NCI-H2029 treated with DMSO at 0.1 percent for 48 hours (cell line): ENCODE measurements at places on chromosomes 1 and 21.

DNA sequence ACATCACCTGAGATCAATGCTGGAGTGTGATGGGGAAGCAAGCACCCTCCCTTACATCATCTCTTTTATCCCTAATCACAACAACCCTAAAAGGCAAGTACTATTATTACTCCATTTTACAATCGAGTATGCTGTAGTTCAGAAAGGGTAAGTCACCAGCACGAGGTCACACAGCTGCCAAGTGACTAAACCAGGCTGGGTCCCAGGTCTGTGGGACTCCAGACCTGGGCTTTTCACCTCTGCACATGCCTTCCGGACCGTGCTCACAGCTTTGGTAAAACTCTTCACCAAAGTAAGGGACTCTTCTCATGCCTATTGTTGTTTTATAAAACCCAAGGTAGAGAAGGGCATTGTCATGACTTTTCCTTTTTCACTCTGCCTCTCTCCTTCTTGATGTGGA is 130.9 kb downstream of the DMRTB1 start:
- no peak for DNase-seq

- no peak for DNase-seq
Observed at GRCh38 chr1:13456904-13457532, 46.8 kb downstream of the PRAMEF20 start.

GRCh38 chr1:85283475-85284199 is 7.2 kb upstream of the BCL10 start:
- no peak for DNase-seq

GRCh38 chr1:168386949-168387586 is 106.4 kb downstream of the TBX19 start:
- DNase-seq: peak; percentile 19

DNA sequence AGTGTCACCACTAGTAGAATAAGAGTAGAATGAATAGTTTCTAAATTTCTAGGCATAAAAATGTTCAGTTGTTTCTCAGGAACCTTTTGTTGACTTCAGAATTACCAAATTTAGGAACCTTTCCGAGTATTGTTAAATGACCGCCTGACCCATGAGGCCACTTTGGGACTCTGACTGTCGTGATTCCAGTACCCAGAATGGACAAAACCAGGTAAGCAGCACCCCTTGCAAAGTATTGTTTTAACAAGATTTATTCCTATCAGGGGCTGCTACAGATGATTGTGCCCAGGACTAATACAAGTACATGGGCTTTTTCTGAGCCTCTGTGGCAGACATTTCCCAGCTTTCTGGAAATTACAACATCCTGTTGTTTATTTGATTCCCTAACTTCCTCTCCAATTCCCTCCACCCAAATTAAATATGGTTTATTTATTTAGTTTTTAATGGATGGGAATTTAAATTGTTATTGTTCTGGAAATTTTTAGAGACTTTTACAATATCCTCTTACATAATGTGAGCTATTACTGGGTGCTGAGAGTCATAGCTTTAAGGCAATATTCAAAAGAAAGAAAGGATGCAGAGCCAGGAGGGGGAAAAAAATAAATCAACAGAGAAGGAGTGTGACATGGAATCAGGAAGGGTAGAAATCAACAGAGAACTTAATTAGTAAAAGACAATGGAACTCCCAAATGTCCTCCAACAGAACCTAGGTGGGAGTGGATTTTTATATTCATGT is 37.4 kb upstream of the NTPCR start:
- no peak for DNase-seq

- no peak for DNase-seq
Observed at GRCh38 chr1:6523566-6523965, 30.7 kb downstream of the NOL9 start.

- DNase-seq: no peak
Observed at GRCh38 chr1:156539818-156540355, 32.5 kb downstream of the IQGAP3 start.

DNA sequence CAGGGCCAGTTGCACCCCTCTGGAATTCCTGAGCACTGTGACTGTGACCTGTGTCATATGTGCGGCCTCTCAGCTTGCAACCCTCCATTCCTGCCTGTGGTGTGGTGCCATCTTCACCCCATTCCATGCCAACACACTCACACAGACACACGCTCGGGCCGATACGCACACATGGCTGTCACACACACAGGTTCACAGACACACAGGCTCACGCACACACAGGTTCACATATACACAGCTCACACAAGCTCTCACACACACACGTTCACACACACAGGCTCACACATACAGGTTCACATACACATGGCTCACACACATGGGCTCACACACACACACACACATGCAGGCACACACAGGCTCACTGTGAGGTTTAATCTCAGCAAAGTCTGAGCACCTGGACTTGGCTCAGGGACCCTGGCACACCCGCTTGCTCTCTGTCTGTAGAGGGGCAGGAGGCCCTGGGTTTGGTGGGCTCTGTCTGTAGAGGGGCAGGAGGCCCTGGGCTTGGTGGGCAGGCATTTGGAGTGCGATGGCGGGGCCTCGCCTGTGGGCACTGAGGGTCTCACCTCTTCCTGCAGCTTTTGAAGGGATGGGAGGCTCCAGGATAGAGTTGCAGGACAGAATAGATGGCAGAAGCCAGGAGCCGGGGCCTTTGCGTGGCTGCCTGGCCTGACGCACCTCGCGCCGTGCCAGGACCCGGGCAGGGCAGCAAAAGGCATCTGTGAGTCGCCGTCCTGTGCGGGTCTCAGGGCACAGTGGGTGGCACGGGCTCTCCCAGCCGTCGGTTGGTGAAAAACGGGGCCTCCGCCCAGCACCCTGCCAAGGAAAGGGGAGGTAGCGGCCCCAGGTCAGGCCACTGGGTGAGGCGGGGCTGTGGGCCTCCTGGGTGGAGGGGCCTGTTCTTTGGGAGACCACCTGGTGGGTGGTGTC is 17.1 kb downstream of the COL18A1 start:
- DNase-seq: no peak

DNA sequence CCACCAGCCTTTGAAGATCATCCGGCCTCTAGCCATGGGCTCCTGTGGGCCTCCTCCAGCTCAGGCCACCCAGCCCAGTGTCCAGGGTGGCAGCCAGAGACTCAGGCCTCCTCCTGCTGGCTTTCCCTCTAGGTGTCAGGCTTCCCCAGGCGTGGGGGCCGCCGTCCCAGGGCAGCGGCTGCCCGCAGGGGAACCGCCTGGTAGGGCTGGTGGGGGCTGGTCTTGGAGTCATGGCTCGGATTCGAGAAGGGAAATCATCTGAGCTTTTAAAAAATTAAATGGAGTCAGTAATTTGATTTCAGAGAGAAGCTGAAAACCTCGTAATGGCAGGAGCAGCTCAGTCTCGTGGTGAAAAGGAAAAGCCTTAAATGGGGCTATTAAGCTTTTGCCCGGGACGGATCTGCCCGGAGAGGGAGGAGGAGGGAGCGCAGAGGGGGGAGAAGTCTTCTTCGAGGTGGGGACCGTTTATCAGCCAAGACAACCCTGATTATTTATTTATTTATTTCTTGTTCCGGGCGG is 66.4 kb upstream of the TARDBP start:
- DNase-seq: no peak

DNA sequence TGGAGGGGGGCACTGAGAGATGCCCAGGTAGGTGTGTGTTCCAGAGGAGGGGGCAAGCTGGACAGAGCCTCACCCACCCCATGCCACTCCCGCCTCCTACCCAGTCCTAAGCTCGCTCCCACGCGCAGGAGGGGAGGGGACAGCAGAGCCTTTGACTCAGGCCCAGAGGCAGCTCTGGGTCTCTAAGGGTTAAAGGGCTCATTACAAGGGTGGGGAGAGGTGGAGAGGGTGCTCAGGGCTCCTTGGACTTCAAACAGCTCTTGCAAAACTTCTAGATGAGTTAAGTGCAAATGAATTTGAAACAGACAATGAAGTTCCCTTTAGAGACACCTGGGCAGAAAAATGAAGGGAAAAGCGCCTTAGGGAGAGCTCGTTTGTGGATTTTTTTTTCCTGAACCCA is 104.2 kb upstream of the CASZ1 start:
- DNase-seq: no peak

- no peak for DNase-seq
Observed at GRCh38 chr1:193677874-193678273, 491.5 kb upstream of the B3GALT2 start.

- DNase-seq: no peak
Observed at GRCh38 chr1:221810406-221810805, 68.5 kb upstream of the DUSP10 start.

GRCh38 chr1:243910607-243911006 is 60.6 kb upstream of the AKT3 start:
- DNase-seq: no peak

- DNase-seq: no peak
Observed at GRCh38 chr1:3790500-3790923, 5.8 kb downstream of the LRRC47 start.

- DNase-seq: no peak
Observed at GRCh38 chr1:236345728-236346127, 48.4 kb upstream of the EDARADD start.

DNA sequence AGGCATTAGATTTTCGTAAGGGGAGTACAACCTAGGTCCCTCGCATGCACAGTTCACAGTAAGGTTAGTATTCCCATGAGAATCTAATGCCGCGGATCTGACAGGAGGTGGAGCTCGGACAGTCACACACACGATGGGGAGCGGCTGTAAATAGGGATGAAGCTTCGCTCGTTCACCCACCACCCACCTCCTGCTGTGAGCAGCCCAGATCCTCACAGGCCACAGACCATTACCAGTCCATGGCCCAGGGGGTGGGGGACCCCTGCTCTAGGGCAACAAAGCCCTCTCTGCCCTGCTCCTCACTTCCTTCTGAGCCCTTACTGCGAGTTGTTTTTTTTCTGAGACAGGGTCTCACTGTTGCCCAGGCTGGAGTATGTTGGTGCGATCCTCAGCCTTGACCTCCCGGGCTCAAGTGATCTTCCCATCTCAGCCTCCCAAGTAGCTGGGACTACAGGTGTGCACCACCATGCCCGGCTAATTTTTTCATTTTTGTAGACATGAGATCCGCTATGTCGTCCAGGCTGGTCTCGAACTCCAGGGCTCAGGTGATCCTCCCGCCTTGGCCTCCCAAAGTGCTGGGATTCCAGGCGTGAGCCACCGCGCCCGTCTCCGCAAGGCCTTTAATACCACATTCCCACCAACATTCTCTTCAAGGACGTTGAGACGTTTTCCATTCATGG is 21.3 kb downstream of the TRPM2 start:
- DNase-seq: no peak

GRCh38 chr1:52355436-52355835 is 10.6 kb downstream of the CC2D1B start:
- DNase-seq: no peak

- DNase-seq: no peak
Observed at GRCh38 chr1:149979245-149979971, 31.1 kb downstream of the OTUD7B start.

- peak; percentile 94 for DNase-seq
Observed at GRCh38 chr21:38219049-38219628, 37.7 kb upstream of the KCNJ15 start.

DNA sequence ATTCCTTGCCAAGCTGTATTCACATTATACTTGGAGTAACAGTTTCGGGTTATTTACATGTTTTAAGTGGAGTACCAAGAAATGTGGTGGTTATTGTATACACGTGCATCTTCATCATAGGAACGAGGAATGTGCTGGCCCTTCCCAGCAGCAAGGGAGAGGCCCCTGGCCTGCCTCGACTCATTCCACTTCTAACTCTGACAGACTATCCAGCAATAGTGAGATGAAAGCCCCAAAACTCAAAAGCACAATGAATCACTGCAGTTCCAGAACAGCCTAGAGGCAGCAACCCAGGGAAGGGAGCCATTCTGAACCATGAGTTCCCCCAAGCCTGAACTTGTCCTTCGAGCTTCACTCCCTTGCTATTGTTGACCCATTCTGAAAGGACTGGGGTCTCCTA is 23.1 kb downstream of the FAM89A start:
- no peak for DNase-seq

DNA sequence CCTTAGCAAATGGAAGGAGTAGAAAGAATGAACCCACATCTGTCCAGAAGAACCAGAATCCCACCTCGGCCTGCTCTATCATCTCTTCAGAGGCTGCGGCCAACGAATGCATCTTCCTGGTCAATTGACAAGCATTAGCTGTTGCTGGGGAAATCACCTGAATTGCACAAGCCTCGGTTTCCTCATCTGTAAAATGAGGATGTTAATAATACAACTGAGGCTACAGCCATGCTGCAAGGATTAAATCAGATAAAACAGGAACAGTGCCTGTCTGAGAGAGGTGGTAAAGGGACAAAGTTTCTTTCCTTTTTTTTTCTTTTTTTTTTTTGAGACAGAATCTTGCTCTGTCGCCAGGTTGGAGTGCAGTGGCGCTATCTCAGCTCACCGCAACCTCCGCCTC is 99.8 kb downstream of the KIF14 start:
- no peak for DNase-seq

GRCh38 chr1:222894331-222894730 is 79.5 kb downstream of the DISP1 start:
- DNase-seq: no peak

GRCh38 chr1:225662155-225662554 is 9.2 kb upstream of the ENAH start:
- DNase-seq: no peak

DNA sequence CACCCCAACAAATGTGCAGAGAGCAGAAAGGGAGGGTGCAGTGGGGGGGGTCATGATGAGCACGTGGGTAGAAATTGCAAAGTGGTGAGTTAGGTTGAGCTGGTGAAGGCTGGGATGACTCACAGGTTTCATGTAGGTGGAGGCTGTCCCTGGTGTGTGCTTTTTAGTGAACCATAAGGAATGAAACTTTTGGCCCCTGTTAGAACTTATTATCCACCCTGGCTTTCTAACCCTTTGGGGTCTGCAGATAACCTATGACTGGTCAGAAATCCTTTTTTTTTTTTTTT is 46.9 kb downstream of the DOP1B start:
- DNase-seq: no peak

GRCh38 chr1:76059451-76059850 is 15.1 kb upstream of the ST6GALNAC3 start:
- DNase-seq: no peak

DNA sequence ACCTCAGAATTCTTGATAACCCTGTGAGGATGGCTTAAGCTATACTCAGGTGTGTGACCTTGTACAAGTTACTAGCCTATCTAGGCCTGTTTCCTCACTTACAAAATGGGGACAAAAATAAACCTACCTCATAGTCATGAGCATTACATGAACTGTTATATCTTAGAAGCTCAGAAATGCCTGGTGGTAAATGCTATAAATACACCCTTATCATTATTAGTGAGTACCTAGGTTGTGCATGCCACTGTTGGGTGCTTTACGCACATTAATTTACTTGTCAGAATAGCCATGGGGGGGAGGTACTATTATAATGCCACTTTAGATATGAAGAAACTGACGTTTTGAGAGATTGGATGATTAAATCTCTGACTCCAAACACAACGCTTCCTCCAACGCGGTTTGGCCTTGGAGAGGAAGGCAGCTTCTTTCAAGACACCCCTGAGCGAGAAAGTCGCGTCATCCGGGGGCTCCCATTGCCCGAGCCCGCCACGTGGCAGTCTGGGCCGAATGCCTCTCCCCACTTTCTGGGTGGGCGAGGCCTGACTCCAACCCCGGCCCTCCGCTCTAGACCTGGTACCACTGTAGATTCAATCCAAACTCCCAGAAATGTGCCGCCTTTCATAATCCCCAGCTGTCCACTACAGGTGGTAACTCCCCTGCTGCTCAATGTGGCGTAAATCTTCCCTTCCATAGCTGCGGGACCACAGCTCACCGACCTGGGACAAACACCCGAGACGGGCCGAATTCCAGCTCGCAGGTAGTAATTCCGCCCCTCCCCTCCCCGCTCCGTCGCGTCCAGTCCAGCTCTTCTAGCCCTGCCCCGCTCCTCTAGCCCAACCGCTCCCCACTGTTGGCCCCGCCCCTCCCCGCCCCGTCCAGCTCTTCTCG is 771 bp upstream of the RAD54L start:
- no peak for DNase-seq

GRCh38 chr1:156624814-156625435 is 5.7 kb downstream of the HAPLN2 start:
- no peak for DNase-seq
